Amygdala (tissue), 56 donors: ENCODE measurements at places on chromosomes 13 and 19.

GRCh38 chr19:15524781-15525180 is 16.5 kb downstream of the CYP4F22 start:
- no peak for DNase-seq

GRCh38 chr13:46160471-46161066 is 21.4 kb downstream of the LCP1 start:
- no peak for DNase-seq

DNA sequence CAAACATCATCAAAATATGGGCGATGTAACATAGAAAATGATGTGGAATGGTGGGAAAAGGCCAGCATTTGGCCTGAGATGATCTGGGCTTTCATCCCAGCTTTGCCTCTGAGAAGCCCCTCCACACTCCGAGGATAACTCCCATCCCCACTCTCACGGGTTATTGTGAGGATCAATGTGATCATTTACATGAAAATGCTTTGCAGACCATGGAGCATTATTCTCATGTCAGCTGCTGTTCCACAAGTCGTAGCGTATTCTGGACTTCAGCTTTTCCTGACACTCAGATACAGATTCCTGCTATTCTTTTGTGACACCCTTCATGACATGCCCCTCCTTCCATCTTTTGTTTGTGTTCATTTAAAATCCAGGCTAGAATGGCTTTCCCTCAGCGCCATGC is 86.5 kb downstream of the NUFIP1 start:
- no peak for DNase-seq

- no peak for DNase-seq
Observed at GRCh38 chr13:42049454-42049813, 986 bp downstream of the DGKH start.

GRCh38 chr19:33111587-33111986 is 20.3 kb upstream of the WDR88 start:
- DNase-seq = no peak
